ENCODE measurements at places on chromosomes 5 and 9. TPM values are rescaled to one million over a fixed set of nuclear protein-coding genes. Genes with fewer than 3 reads are reported as not detected.

The HTR1A gene
- polyA plus RNA-seq: not detected

The EDIL3 gene
- polyA plus RNA-seq: 46.8 TPM

The PCDHB8 gene
- polyA plus RNA-seq: 3.1 TPM

The RASGEF1C gene
- polyA plus RNA-seq: 0.86 TPM

The TCF7 gene
- 13.2 TPM for polyA plus RNA-seq

- no peak for DNase-seq
Observed at GRCh38 chr9:98367371-98367900, 112.0 kb upstream of the TBC1D2 start.

DNA sequence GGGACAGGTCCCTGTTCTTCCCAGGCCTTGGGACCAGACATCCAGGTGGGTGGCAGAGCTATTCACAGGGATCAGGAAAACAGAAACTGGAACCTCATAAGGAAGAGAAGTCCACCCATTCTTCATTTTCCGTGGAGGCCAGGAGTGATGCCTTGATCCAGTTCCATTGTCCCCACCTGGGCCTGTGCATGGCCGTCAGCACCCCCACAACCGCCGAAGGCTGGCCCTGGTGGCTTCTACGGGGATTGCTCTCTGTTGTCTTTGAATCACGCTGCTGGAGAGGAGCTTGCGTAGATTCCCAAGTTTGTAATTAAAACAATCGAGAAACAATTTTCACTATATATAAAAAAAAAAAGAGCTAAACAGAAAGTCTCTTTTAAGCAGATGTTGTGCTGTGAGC, 134.4 kb downstream of the MVB12B start:
- DNase-seq: no peak

DNA sequence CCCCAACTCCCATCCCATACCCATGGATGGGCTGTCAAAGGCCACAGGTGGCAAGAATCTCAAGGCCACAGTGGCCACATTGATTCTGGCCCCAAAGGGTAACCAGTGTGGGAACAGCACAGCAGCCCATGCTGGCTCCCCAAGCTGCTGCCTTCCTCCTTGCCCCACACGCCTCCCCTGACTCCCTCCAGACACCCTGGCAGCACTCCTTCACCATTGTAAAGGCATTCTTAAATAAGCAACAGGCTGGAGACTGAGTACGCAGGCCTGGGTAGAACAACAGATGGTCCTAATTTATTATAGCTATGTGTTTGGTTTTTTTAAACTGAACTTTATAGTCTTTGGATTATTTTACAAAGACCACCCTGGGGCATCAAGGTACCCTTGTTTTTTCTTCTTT, 158.8 kb downstream of the TSSK1B start:
- no peak for DNase-seq

GRCh38 chr5:14472986-14473567, 108.5 kb upstream of the OTULINL start:
- DNase-seq: no peak

DNA sequence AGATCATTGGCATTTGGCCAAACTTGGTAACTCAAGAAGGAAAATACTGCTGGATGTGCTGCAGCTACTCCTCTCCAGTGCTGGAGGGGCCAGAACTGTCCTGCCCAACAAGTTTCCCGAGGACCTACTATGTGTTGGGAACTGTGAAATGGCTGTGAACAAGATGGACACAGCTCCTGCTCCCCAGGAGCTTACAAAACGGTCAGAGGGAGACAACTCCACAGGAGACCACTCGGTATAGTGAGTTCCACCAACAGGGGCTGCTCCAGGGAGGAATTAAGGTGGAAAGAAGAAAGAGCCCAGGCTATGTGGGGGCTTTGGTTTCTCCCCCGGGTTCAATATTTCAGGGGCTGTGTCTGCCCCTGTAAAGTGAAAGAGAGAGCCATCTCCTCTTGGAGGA, 78.8 kb downstream of the GNA14 start:
- DNase-seq: no peak

The CDC20B gene
- polyA plus RNA-seq: 0.63 TPM

The TAF11L5 gene
- polyA plus RNA-seq: not detected

DNA sequence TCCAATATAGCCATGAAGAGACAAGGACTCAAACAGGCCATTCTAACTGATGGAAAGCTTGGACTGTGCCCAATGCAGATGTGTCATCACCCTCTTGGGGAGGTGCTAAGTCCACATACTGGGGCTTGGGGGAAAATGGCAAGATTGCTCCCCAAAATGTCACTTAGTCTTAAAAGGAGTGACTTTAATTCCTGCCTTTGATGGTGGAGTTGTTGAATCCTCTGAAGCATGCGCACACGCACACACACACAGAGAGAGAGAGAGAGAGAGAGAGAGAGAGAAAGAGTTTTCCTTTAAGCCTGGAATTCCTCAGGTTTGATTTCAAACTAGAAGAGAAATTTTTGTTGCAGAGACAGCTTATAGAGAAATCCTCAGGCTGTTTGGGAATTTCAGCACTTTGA, 161.9 kb upstream of the GAS1 start:
- no peak for DNase-seq

- DNase-seq: peak; percentile 35
Observed at GRCh38 chr9:82421498-82421897, 432.9 kb downstream of the SPATA31D1 start.

DNA sequence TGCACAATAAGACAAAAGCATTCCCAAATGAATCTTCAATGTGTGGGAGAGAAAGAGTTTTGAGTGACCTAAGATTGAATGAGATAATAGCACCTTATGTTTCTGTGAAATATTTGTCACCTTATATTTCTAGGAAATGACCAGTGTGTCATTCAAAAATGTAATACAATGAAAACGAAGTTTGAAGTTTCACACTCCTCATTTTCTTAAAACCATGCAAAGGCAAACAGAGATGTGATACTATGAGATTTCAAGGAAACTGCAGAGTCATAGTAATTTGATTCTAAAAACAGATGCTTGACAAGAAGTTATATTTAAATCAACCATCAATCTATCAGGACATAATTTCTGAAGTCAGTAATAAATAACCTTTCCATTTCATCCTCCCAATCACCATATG, 13.6 kb upstream of the ABCA1 start:
- no peak for DNase-seq

DNA sequence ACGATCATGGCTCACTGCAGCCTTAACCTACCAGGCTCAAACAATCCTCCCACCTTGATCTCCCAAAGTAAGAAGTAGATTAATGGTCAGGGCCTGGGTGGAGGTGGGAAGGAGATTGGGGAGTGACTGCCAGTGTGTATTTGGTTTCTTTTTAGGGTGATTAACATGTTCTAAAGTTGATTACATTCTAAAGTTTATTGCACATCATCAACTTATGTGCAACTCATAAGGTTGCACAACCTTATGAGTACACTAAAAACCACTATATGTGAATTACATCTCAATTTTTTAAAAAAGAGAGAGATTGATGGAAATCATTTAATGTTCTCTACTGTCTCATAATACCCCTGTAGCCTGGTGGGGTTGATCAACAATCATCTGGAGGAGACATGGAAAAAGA, 218.1 kb downstream of the AOPEP start:
- no peak for DNase-seq

The IQGAP2 gene
- polyA plus RNA-seq: 60.8 TPM

GRCh38 chr9:136729144-136729543, 13.6 kb downstream of the LCN10 start:
- no peak for DNase-seq

DNA sequence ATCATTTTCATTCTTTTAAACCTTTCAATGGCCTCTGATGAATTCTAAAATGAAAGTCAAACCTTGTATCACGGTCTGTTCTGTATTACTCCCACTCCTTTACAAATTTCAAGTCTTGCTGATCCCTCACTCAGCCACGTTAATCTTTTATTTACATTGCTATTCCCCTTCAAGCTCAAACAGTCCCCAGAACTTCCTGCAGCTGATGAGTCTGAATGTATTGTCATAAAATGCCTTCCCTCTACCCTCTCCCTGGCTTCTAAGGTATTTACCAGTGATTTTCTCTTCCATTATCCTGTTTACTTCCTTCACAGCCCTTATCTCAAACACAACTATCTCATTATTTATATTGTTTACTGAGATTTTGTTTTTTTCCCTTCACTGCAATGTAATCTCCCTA, 562.3 kb upstream of the C9orf72 start:
- no peak for DNase-seq

DNA sequence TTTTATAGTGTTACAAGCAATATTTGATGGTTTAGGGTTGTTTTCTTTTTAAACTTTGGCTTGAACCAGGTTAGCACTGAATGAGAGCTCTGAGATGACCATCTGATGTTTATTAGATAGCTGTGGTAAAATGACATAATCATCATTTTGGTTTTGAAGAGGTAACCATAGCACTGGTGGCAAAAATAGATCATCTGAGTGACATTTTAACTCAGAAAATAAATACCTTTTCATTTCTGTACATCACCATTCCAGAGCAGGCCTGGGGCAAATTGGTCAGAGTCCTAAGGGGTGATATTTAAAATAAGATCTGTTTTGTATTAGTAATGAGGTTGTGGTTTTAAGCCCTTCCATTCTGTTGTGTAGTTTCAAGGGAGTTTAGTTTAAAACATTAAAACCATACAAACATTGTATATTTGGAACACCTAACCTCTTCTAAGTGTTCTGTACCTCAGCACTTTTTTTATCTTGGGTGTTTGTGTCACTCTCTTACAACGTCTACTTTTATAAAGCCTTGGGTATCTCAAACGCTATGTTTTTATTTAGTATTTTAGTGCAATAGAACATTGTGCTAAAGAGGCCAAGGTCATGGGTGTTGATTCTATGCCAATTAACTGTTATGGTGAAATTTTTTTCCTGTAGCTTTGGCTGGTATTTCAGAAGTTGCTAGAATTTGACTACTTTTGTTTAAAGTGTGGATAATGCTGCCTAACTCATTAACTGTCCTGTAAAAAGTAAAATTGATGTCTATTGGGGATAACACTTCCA, 166.1 kb downstream of the CD180 start:
- DNase-seq: no peak

The RASEF gene
- polyA plus RNA-seq: 8.9 TPM

GRCh38 chr9:126117158-126117425, 209.5 kb upstream of the MVB12B start:
- DNase-seq: no peak

GRCh38 chr5:16067415-16067814, 112.2 kb downstream of the MARCHF11 start:
- DNase-seq: no peak

GRCh38 chr5:36661456-36662220, 55.2 kb downstream of the SLC1A3 start:
- no peak for DNase-seq

- peak; percentile 24 for DNase-seq
Observed at GRCh38 chr5:176365351-176366231, at the start of gene ARL10. Gene ARL10, plus strand, starts transcription at chr5:176365487. Its CDS starts 77 bp downstream, at chr5:176365564.

GRCh38 chr5:91252916-91253315, 130.2 kb downstream of the ARRDC3 start:
- DNase-seq: no peak

DNA sequence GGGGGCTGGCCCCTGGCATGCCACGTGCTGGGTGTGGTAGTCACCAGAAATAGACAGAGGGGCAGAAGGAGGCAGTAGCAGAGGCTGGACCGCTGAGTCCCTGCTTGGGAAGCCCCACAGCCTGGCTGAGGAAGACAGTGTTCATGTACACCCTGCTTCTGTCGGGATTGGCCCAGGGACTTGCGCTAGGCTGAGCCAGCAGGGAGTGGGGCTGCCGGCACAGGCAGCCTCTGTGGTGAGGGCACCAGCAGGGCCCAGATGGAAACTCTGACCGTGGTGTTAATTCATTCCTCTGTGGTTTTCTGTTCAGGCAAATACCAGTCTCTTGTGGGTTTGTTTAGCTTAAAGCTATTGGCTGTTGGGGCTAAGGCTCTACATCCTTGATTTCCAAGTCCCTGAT, 108.6 kb upstream of the RAD23B start:
- DNase-seq: no peak

The CBY3 gene
- 1.0 TPM for polyA plus RNA-seq

- DNase-seq: no peak
Observed at GRCh38 chr5:6886866-6887265, 173.6 kb downstream of the TENT4A start.

DNA sequence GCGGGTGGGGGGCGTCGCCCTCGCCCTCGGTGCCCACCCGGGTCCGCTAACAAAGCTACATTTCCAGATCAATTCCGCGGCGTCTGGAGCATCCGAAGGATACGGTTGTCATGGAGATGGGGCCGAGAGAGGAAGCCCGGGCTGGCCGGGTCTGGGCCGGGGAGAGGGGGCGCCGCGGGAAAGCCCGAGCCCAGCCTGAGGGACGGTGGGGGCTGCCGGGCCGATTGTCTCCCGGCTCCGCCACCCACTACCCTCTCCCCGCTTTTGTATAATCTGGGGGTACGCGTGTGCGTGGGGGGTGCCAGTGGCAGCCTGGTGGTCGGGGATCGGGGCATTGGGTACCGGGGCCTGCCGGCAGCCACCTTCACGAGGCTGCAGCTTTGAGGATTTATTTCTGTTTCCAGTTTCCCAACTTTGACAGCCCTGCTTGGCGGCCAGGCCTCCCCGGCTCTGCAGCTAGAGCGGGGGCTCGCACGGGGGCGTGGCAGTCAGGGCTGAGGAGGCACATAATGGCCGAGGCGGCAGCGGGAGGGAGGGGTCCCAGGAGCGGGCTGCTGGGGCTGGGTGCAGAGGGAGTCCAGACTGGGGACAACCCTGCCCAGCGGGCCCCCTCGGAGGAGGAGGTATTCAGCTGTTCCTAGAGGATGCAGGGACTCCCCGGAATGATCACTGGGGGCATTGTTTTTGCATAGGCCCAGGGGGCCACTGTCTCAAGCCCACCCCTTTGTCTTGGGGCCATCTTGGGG, 626 bp downstream of the PSD2 start:
- DNase-seq: peak; percentile 37

The PCDHGC5 gene
- 1.1 TPM for polyA plus RNA-seq

GRCh38 chr9:21589344-21590056, 107.4 kb upstream of the IFNE start:
- no peak for DNase-seq

DNA sequence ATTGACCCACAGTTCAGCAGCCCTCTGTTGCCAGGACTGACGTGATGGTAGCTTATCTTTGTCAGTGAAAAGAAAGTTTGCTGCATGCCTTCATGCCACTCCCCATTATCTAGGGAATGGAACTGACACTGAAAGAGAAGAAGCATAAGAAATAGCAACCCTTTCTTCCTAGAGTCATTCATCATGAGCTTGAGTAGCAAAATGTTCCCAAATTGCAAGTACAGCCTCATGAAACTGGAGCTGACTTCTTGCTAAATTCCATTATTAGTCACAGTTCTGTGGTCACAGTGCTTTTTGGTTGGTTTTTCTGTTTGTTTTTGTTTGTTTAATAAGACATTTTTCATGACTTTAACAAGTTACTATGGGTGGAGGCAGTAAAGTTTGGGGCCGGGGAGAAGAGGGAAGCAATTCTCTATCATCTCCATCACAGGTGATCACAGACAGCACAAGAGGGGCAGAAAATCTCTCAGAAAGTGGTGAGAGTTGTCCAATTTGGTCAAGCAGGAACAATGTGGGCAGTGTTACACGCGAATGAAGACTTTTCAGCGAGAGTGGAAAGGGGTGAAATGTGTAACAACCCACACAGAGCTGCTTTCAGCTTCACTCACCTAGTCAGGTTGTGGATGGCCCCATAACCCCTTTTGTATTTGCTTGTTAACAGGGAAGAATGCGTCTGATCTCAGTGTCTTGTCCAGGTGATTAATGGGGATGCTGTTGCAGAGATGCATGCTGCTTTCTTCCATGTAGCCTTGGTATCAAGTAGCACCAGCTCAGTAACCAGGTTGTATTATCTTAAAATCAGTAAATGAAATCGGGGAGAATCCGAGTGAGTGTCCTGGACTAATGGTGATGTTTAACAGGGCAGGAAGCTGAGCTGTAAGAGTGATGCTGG, 440.4 kb downstream of the DMRT2 start:
- DNase-seq: peak; percentile 19
